ENCODE measurements at places on chromosomes 2 and 18. TPM values are rescaled to one million over a fixed set of nuclear protein-coding genes. Genes with fewer than 3 reads are reported as not detected.

SCYGR4 gene
- not detected for total RNA-seq

PSMA8 gene
- total RNA-seq: not detected

SEMA4C gene
- total RNA-seq: 13.0 TPM

- peak; percentile 67 for DNase-seq
- peak overlapping the region; percentile 84 for H3K27ac ChIP-seq
- H3K36me3 ChIP-seq: no peaks in the 10 kb centered on the region
- peaks cover 8% of the 10 kb centered on the region for H3K4me1 ChIP-seq
These were observed 378 bp upstream of the IAH1 start for GRCh38 chr2:9473985-9474360.

- H3K4me3 ChIP-seq: no peak overlapping the region
These were observed 289.5 kb upstream of the SIX3 start for GRCh38 chr2:44651974-44652373.

GRCh38 chr2:164826293-164827243 is 15.1 kb downstream of the COBLL1 start:
- no peaks in the 10 kb centered on the region for H3K27me3 ChIP-seq
- peak; percentile 56 for DNase-seq
- peak overlapping the region; percentile 28 for H3K27ac ChIP-seq
- no peak overlapping the region for H3K4me3 ChIP-seq
- H3K4me1 ChIP-seq: no peaks in the 10 kb centered on the region
- no peaks in the 10 kb centered on the region for H3K36me3 ChIP-seq

DNA sequence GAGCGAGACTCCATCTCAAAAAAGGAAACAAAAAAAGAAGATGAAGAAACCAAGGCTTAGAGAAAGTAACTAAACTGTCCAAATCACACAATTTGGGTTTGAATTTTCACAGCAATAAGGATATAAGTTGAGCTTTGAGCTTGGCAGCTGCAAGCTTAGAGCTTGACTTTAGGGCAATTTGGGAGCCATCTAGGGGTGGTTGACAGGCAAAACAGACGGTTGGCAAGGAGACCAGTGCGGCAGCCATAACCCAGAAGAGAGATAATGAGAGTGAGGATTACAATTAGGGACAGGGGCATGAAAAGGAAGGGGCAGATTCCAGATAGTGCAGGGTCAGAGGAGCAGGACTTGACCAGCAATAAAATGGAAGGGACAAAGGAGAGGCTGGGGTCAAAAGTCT is 382.2 kb upstream of the HNRNPA3 start:
- no peak for DNase-seq
- no peak overlapping the region for H3K27ac ChIP-seq
- no peaks in the 10 kb centered on the region for H3K27me3 ChIP-seq

DNA sequence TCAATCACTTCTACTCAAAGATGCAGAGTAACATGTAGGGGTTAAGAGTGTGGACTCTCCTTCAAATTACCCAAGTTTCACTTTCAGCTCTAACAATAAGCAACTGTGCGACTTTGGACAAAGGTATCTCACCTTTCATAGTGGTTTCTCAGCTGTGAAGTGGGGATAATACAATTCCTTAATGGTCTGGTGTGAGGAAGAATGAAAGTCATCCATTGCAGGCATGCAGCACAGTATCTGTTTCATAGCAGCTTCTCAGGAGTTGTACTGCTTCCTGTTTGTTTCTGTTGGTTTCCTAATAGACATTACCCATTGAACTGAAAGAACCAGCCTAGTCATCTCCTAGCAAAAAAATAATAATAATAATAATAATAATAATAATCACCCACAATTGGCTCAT is 74.4 kb downstream of the DDX18 start:
- H3K36me3 ChIP-seq: no peaks in the 10 kb centered on the region
- no peak overlapping the region for H3K4me3 ChIP-seq
- no peak overlapping the region for H3K27ac ChIP-seq

DNA sequence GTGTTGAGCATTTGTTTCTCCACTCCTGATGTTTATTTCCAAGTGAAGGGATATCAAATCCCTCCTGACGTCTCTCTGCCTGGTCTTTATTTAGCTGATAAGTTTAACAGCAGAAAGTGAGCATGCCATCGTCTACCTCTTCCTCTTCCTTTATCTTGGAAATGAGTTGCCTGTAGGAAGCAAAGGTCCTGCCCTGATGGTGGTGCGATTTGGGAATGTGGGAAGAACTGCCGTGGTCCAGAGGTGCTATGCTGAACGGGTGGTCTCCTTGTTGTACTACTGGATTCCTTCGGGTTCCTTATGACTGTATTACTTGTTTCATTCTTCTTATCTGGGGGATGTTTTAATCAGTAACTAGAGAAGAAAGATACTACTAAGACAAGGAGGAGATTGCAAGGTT is 217.5 kb downstream of the PMAIP1 start:
- H3K4me1 ChIP-seq: no peaks in the 10 kb centered on the region
- H3K36me3 ChIP-seq: no peaks in the 10 kb centered on the region
- DNase-seq: no peak

GRCh38 chr2:24788816-24789215 is 4.4 kb downstream of the PTRHD1 start:
- no peaks in the 10 kb centered on the region for H3K27me3 ChIP-seq
- no peak overlapping the region for H3K27ac ChIP-seq

DNA sequence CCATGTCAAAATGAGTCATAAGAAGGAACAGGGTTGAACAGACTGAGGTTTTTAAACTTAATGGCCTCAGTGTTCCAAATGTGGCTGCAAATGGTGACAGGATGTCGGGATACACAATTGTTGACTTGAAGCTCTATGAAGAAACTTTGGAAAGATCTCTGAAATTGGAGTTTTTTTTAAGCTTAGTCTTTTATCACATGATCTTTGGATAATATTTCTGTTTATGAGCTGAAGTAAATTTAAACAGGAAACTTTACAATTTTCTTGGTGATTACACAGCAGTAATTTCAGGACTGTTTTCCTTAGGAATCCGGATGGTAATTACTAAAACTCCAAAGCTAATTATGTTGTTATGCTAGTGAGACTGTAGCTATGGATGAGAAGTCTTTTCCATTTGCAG is 199.1 kb upstream of the NRXN1 start:
- H3K4me1 ChIP-seq: no peaks in the 10 kb centered on the region
- H3K27ac ChIP-seq: no peak overlapping the region
- no peak for DNase-seq
- no peaks in the 10 kb centered on the region for H3K36me3 ChIP-seq

GRCh38 chr2:221204699-221205098 is 367.4 kb downstream of the EPHA4 start:
- H3K4me3 ChIP-seq: no peak overlapping the region
- no peak for DNase-seq

DNA sequence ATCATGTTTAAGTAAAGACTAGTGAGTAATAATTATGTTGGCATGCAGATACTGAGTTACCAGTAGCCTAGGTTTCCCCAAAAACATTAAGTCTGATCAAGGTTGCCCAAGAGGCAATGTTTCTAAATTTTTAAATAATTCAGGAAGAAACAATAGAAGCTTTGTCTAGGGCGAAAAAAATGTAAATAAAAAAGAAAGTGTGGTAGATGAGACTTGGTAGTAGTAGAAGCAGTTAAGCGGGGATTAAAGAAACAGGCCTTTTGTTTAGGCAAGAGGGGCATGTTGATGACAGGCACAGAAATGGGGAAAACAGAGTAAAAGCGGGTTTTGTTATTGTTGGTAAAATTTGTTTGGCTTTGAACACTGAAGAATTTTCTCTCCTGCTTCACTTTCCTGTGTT is 97.2 kb downstream of the GULP1 start:
- no peak overlapping the region for H3K4me3 ChIP-seq
- no peaks in the 10 kb centered on the region for H3K36me3 ChIP-seq
- H3K4me1 ChIP-seq: no peaks in the 10 kb centered on the region
- no peaks in the 10 kb centered on the region for H3K27me3 ChIP-seq

- no peak overlapping the region for H3K27ac ChIP-seq
- no peak for DNase-seq
- no peaks in the 10 kb centered on the region for H3K27me3 ChIP-seq
- H3K4me1 ChIP-seq: no peaks in the 10 kb centered on the region
These were observed 54.5 kb upstream of the SPAG16 start for GRCh38 chr2:213229814-213230213.

DNA sequence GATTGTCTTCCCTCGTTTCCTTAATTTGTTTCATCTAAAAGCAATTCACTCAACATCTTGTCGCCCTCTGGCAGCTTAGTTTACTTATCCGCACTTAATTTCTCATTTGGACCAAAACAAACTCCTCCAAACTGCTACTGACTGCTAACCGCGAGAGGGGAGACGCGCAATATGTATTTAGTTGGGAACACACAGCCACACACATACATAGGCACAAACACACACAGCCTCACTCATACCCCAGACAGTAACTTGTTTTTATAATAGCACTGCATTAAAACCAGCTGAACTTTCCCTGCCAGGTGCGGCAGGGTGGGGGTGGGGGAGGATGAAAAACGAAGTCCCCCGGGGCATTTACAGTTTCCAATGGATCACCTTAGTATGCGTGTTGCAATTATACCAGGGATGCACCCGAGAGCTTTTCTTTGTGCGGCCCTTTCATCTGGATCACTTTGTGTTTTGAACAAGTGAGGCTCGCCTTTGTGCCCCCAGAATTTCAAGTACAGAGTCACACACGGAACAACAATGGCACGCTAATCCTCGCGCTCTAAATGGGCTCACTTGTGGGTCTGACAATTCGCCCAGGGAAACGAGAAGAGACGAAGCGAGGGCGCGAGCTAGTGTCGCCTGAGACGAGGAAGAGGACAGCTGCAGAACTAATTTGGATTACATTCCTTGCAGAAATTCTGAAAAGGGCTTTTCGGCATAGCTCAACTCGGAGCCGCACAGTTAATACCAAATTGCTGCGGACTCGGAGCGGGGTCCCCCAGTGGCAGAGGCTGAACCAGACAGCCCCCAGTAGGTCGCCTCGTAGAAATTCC is 2.4 kb downstream of the ERBB4 start:
- H3K27ac ChIP-seq: no peak overlapping the region
- no peaks in the 10 kb centered on the region for H3K4me1 ChIP-seq
- H3K27me3 ChIP-seq: peaks cover 42% of the 10 kb centered on the region
- H3K36me3 ChIP-seq: no peaks in the 10 kb centered on the region
- DNase-seq: no peak

DNA sequence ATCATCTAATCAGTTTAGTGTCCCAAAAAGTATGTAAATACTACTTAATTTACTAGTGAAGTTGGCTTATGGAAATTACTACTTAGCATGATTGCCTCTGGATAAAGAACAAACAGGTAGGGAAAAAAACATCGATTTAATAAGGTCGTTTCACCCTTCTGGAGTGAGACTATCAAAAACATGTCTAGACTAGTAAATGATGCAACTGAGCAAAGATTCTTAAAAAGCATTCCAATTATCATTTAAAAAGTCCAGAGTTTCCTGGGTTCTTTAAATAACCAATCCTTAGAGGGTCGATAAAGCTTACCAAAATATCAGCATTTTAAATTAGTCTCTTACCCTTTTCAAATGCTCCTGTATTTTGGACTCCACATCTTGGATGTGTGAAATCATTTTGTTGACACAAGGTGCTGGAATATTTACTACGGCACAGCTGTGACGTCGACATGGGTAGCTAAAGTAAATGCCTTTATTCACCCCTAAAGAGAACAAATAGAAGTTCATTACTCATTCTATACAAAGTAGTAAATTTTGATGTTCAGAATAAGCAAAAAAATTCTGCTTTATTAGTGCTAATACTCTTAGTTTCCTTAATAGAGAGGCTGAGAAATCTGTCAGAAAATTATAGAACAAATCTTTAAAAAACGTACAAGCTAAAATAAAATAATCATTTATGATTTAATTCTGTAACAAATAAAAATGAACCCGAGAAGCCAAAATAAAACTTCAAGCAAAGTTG is 70.6 kb downstream of the CCDC178 start:
- no peaks in the 10 kb centered on the region for H3K4me1 ChIP-seq
- H3K4me3 ChIP-seq: no peak overlapping the region
- no peak for DNase-seq
- no peak overlapping the region for H3K27ac ChIP-seq
- H3K36me3 ChIP-seq: no peaks in the 10 kb centered on the region
